ENCODE measurements at places on chromosomes 6 and 20. TPM values are rescaled to one million over a fixed set of nuclear protein-coding genes. Genes with fewer than 3 reads are reported as not detected.

GRCh38 chr20:33703498-33704137, 16.5 kb downstream of the PXMP4 start:
- DNase-seq: no peak

DNA sequence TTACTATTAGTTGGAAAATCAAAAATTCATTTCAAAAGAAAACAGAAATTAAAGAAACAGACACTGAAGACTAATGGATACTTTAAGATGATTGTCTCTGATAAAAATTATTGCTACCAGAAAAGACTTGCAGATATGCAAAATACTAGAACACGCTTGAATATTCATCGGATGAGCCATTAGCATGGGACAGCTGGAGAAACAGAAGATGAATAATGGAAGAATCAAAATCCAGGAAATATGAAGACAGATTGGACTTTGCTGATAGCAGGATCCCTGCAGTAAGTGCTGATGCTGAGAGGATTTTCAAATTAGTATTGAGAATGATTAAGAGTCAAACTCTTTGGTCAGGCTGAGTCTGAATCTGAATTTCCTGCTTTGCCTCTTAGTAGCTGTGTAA, 169.4 kb downstream of the EYS start:
- DNase-seq: no peak

The NTSR1 gene
- 0.40 TPM for total RNA-seq

The PRRT1 gene
- total RNA-seq: 3.7 TPM

- DNase-seq: no peak
Observed at GRCh38 chr6:41706876-41707564, 28.4 kb downstream of the TFEB start.
